ENCODE measurements at places on chromosomes 5 and 9. TPM values are rescaled to one million over a fixed set of nuclear protein-coding genes. Genes with fewer than 3 reads are reported as not detected.

The ATOX1 gene
- 54.2 TPM for total RNA-seq

The IFNA13 gene
- total RNA-seq = not detected

GRCh38 chr5:74667396-74667795 is 17.6 kb upstream of the HEXB start:
- H3K4me1 ChIP-seq = peaks cover 7% of the 10 kb centered on the region
- no peak overlapping the region for H3K27ac ChIP-seq
- DNase-seq = no peak
- no peak overlapping the region for H3K4me3 ChIP-seq

DNA sequence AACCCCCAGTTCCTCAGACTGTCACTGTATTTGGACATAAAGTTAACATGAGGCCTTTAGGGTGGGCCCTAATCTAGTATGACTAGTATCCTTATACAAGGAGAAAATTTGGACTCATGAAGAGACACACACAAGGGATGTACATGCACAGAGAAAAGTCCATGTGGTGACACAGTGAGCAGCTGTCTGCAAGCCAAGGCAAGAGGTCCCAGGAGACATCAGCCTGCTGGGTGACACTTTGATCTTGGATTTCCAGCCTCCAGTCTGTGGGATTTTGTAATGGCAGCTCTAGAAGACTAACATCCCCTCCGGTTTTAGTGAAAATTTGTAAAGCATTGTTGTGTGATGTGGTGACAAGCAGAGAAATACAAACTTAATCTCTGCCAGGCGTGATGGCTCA is 66.1 kb downstream of the RAI14 start:
- no peak for DNase-seq
- H3K4me1 ChIP-seq = peaks cover 26% of the 10 kb centered on the region
- H3K4me3 ChIP-seq = no peak overlapping the region
- peaks cover 29% of the 10 kb centered on the region for H3K36me3 ChIP-seq

DNA sequence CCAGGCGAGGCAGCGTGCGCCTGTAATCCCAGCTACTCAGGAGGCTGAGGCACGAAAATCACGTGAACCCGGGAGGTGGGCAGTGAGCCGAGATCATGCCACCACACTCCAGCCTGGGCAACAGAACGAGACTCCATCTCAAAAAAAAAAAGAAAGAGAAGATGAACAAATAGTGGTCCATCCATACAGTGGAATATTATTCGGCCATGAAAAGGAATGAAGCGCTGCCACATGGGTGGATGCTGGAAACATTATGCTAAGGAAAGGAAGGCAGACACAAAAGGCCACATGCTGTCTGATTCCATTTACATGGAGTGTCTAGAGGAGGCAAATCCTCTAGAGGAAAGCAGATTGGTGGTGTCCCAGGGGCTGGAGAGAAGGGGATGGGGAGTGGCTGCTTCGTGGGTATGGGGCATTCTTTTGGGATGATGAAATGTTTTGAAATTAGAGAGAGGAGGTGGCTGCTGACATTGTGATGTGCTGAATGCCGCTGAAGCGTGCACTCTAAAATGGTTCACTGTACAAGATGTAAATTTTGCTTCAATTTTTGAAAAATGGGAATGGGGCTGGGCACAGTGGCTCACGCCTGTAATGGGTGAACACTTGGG is 17.0 kb downstream of the PLPP7 start:
- DNase-seq = no peak
- H3K36me3 ChIP-seq = no peaks in the 10 kb centered on the region
- no peaks in the 10 kb centered on the region for H3K4me1 ChIP-seq

DNA sequence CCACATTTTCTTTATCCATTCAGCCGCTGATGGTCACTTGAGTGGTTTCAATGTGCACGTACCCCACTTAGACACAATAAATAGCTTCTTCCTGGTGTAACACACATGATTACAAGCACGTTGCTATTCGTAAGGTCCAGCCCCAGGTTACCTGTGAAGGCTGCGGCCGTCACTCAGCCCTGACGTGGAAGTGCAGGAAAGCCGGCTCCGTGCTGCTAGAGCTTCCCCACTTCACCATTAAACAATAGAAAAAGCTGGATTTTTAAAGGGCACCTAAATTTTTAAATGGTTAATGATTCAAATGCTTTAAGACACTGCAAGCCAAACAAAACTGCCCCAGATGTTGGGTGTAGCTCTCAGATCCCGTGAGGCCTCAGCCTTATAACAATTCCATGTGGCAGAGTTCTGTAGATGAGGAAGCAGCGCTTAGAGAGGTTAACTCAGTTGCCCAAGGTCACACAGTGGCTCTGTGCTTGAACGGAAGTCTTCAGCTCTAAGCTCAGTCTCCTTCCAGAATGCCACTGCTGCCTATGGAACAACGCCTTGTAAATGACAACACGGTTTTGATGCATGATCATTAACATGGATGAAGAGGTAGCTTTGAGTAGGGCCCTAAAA is 125.7 kb downstream of the COL23A1 start:
- H3K4me1 ChIP-seq = no peaks in the 10 kb centered on the region
- no peak for DNase-seq
- no peak overlapping the region for H3K27ac ChIP-seq
- H3K27me3 ChIP-seq = no peaks in the 10 kb centered on the region

The TSSK1B gene
- 0.72 TPM for total RNA-seq

DNA sequence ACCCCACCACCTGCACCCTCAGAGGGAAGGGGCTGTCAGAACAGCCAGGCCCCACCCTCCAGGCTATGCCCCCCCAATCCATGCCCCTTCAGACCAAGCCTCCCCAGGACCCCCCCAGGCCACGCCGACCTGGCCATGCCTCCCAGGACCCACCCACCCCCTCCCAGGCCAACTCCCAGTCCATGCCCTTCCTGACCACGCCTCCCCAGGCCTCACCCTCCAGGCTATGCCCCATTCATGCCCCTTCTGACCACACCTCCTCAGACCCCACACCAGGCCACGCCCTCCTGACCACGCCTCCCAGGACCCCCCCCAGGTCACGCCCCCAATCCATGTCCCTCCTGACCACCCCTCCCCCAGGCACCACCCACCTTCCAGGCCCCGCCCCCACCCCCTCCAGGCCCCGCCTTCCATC is 27.6 kb downstream of the TPPP start:
- no peaks in the 10 kb centered on the region for H3K27me3 ChIP-seq
- no peak overlapping the region for H3K27ac ChIP-seq
- H3K4me1 ChIP-seq = no peaks in the 10 kb centered on the region

- no peak overlapping the region for H3K27ac ChIP-seq
- no peaks in the 10 kb centered on the region for H3K27me3 ChIP-seq
- H3K4me3 ChIP-seq = no peak overlapping the region
- no peaks in the 10 kb centered on the region for H3K4me1 ChIP-seq
- H3K36me3 ChIP-seq = no peaks in the 10 kb centered on the region
- no peak for DNase-seq
Observed at GRCh38 chr9:136525207-136525606, 20.6 kb downstream of the NOTCH1 start.

DNA sequence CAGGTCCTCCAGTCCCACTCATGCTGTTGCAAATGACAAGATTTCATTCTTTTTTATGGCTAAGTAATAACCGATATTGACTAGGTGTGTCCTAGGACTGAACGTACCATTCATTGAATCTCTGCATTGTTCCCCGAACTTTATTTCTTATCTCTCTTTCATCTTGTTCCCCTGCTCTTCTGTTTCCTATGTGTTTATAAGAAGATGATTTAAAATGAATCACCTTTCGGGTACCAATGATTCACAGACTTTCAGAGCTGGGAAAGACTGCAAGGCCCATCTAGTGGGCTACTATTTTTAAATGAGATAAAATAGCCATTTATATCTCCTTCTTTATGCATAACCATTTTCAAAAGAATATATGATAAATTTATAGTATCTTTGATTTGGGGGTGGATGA is 133.0 kb downstream of the CDH18 start:
- no peak for DNase-seq
- no peaks in the 10 kb centered on the region for H3K4me1 ChIP-seq
- H3K36me3 ChIP-seq = no peaks in the 10 kb centered on the region
- no peaks in the 10 kb centered on the region for H3K27me3 ChIP-seq

DNA sequence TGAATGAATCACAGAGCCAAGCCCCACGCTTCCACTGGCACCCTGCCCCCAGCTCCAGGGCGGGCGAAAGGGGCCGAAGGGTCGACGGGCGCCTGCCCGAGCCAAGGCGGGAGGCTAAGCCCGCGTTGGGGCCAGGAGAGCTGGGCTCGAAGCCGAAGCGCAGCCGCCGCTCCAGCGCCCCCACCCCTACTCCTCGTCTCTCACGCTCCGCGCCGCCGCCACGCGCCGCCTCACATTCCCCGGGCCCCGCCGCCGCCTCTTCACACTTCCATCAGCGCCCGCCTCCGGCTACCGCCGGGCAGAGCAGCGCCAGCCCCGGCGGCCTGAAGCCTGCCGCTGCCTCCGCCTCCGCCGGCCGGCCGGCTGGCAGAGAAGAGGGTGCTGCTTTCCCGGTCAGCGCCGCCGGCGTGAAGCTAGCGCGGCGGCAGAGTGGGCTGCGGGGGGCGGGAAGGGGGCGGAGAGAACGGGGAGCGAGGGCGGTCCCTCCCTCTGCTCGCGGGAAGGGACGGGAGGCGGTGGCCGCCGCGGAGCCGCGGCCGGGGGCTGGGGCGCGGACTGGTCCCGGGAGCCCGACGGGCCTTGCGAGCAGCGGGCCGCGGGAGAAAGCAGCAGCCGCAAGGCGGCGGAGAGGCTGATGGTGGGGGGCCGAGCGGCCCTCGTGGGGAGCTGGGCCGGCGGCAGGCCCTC is at the start of gene HOMER1:
TSS of gene HOMER1 (minus strand) at position 431 of the 687 bp plus-strand sequence. CDS start 1,360 bp downstream, outside the sequence.
- no peaks in the 10 kb centered on the region for H3K36me3 ChIP-seq
- peak within 1 kb of the TSS; percentile 90 for H3K27ac ChIP-seq
- DNase-seq = peak; percentile 93
- H3K4me3 ChIP-seq = peak within 1 kb of the TSS; percentile 72
- H3K27me3 ChIP-seq = no peaks in the 10 kb centered on the region

The GPRIN1 gene
- 1.8 TPM for total RNA-seq

DNA sequence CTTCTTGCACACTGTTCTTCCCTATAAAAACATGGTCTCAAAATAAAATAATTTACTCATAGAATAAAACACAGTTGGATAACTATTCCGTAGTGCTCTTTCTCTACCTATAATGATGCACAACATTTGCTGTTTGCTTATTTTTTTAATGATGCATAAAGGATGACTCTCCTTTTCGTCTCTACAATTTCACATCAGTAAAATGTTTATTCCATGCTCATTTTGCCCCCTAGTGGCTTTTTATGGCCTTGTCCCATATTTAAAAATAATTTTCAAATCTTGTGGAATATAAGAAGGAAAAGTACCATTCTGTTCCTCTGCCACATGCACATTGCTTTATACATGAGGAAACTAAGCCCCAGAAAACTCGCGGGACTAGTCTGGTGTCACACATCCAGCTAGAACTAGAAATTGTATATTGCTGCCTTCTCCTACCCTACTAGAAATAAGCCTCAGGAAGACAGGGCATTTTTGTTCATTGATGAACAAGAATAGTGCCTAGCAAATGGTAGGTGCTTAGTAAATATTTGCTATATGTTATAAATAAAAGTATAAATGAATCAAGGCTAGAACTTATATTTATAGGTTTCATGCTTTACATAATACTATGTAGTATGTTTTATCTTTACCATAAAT is 12.7 kb downstream of the KCTD16 start:
- H3K4me1 ChIP-seq = peaks cover 16% of the 10 kb centered on the region
- no peaks in the 10 kb centered on the region for H3K27me3 ChIP-seq
- DNase-seq = peak; percentile 85
- no peak overlapping the region for H3K27ac ChIP-seq
- no peak overlapping the region for H3K4me3 ChIP-seq

The CCDC152 gene
- 0.36 TPM for total RNA-seq

The MAMDC4 gene
- total RNA-seq = 0.88 TPM

- peaks cover 43% of the 10 kb centered on the region for H3K4me1 ChIP-seq
- peak overlapping the region; percentile 80 for H3K27ac ChIP-seq
- peak overlapping the region; percentile 55 for H3K4me3 ChIP-seq
- peak; percentile 88 for DNase-seq
- no peaks in the 10 kb centered on the region for H3K36me3 ChIP-seq
Observed at GRCh38 chr5:78908173-78909061, 76.7 kb downstream of the ARSB start.

- H3K27ac ChIP-seq = no peak overlapping the region
- H3K36me3 ChIP-seq = no peaks in the 10 kb centered on the region
- H3K4me3 ChIP-seq = no peak overlapping the region
- no peak for DNase-seq
- H3K4me1 ChIP-seq = no peaks in the 10 kb centered on the region
Observed at GRCh38 chr9:38107811-38108304, 38.8 kb upstream of the SHB start.

DNA sequence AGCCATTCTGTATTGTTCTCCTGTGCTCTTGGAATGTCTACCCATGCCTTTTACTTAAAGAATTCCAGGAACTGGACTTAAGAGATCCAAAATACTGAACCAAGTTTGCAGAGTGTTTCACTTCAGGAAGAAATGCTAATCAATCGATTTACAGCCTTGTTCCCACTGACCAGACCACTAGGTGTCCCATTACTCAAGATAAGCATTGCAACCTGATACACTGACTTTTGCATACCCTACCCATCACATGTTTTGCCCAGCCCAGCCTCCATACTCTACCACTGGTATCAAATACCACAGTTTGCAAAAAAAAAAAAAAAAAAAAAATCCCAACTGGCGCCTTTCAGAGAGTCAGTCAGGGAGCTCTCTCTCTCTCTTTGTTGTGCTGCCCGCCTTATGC is 550.8 kb downstream of the CDH9 start:
- H3K27me3 ChIP-seq = no peaks in the 10 kb centered on the region
- no peak for DNase-seq
- H3K27ac ChIP-seq = no peak overlapping the region
- H3K4me3 ChIP-seq = no peak overlapping the region
- H3K4me1 ChIP-seq = no peaks in the 10 kb centered on the region
- no peaks in the 10 kb centered on the region for H3K36me3 ChIP-seq

DNA sequence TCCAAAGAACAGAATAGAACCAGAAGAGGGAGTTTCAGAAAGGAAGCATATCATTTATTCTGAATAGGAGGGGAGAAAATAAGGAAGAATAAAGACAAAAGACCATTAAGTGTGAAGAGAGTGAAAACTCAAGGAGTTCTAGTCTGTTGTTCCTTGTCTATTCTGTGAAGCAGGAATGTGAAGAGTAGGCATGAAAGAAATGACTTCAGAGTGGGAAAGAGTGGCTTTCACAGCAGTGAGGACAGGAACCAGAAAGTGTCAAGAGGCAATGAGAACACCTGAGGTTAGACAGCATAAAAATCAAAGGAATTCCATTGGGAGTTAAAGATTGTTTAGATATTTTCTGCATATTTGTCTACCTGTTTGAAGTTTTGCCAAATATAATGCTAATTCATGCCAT is 768.8 kb upstream of the GRAMD2B start:
- DNase-seq = no peak
- no peak overlapping the region for H3K27ac ChIP-seq
- H3K4me1 ChIP-seq = no peaks in the 10 kb centered on the region
- H3K27me3 ChIP-seq = no peaks in the 10 kb centered on the region

DNA sequence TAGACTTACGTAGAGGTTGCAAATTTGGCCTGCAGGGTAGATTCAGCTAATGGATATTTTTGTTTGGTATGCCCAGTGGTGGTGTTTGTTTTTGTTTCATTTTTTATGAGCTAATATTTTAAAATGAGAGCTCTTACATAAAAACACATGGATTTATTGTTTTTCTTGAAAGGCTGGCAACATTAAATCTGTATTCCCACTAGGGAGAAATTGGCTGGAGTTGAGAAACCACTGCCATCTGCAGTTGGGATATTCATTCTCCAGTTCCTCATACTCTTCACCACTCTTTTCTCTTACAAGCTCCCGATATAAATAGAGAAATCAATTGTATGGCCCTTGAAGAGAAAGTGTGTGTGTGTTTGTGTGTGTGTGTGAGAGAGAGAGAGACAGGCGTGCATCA is 143.3 kb downstream of the ALDH1A1 start:
- H3K4me3 ChIP-seq = no peak overlapping the region
- H3K27ac ChIP-seq = no peak overlapping the region
- H3K27me3 ChIP-seq = no peaks in the 10 kb centered on the region
- no peaks in the 10 kb centered on the region for H3K4me1 ChIP-seq
- no peaks in the 10 kb centered on the region for H3K36me3 ChIP-seq

The SLC45A2 gene
- 0.59 TPM for total RNA-seq

Data from osteoblast (primary cell).